ENCODE measurements at places on chromosomes 2 and 18.

- DNase-seq: no peak
These were observed 599.4 kb downstream of the RNF144A start for GRCh38 chr2:7516484-7517063.

- DNase-seq: no peak
These were observed 7.9 kb upstream of the RNF152 start for GRCh38 chr18:61900504-61901281.

DNA sequence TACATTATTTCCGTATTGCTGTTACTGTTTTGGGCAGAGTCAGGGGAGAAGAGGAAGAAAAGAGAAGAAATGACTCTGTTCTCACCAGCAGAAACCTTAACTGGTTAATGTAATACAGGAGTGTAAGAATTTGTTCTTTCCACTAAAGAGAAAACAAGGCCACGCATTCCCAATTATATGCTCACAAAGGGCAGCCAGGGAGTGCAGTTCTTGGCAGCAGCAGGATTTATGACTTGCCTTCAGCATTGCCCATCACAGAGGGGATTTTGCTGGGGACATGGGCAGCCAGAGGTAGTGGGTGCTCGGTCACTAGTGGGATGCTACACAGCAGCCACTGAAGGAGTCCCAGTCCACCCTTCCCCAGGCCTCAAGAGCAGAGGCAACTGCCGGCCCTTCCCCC lies 18.4 kb downstream of the MREG start:
- no peak for DNase-seq

DNA sequence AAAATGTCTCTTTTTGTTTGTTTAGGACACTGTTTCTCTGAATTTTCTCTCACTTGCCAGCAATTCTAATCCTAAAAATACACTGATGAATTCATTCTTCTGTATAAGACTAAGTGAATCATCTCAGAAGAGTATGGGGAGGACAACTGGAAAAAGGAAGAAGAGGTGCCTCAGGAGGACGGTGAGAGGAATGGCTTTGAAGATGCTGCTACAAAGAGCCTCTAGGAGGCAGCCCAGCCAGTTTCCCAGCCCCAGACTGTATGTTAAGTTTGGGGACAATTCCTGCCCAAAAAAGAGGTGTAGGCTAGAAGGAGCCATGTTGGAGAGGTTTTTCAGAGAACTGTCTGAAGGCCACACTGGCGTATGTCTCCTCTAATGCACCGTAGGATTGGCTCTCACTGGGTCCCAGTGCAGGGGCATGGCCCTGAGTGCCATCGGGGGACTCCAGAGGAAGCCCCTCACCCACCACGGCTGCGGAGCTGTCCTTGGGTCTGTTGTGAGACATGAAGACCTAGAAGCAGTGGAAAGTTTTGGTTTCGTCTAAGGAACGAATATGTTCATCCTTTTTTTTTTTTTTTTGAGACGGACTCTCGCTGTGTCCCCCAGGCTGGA lies 3.1 kb upstream of the SDC1 start:
- peak; percentile 40 for DNase-seq

DNA sequence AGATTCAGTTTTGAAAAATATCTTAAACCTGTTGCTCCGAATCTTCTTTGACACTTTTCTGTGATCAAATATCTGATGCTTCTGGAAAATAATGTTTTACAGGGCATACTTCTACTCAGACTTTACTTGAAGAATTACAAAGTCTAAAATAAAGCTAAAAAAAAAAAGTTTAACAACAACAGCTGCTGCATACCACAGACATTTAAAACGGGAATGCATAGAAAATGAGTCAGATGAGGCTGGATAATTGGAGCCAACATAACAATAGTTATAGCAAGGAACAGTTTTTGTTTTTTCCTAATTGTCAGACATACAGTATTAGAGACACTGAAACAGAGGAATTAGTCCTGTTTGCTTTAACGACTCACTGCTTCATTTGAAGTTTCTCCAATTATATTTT lies 1090.2 kb downstream of the SUCLG1 start:
- no peak for DNase-seq

DNA sequence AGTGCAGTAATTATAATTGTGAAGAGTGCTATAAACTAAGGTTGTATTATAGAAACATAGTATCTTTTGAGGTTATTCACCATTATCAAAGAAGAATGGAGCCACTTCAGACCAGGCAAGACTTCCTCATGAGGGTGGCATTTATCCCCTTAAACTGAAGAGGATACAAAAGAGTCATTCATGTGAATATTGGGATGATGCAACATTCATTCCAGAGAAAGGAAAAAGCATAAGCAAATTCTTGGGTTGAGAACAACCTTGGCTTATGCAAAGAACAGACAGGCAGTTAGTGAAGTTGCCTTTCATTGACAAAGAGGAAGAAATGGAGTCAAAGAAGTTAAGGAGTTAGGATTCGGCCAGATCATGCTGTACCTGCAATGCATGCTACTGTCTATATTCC lies 682.5 kb downstream of the MBD2 start:
- no peak for DNase-seq

DNA sequence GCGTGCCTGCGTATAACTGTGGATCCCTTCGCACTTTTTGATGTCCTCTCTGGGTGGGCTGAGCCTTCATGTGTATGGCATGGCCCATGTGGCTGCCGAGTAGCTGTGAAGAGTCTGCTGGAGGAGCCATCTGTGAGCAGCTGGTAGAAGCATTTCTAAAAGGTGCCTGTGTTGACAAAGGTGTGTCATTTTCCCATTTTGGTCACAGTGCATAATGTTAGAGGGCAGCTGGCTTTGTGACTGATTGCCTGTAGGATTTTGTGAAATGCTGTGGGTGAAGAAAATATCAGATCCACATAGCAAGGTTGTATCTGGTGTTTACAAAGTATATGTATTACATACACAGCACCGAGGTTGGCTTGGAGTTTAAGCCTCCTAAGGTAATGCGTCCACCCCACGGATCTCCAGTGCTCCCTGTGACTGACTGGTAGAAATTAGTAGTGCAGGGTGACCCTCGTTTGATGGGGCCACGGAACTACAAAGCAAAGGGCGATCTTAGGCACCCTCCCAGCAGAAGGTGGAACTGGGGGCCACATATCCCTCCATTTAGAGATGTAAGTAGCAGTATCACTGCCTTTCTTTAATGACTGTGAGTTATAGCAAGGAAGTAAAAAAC lies 16.5 kb downstream of the GATA6 start:
- no peak for DNase-seq

GRCh38 chr2:137192366-137193310 lies 427.3 kb downstream of the THSD7B start:
- no peak for DNase-seq

DNA sequence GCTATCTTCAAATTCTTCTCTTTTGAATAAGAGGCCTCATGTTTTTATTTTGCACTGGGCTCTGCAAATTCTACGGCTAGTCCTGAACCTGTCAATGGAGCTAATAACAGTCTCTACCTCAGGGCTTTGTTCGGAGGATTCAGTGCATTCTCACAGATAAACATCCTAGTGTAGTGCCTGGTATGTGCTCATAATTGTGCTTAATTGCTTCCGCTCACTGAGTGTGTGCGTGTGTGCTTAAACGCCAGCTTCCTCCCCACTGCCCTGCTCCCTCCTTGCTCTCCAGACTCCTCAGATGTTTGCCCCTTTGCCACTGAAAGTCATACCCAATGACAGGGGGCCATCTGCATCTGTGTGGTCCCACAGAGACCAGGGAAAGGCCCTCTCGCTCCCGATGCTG lies 6.7 kb downstream of the GYPC start:
- DNase-seq: no peak

Measured in activated naive CD4-positive, alpha-beta T cell treated with anti-CD3 and anti-CD28 coated beads, Interleukin-2, amount 50 U/mL, for 72 hours (primary cell).